Activated CD4-positive, alpha-beta memory T cell treated with anti-CD3 and anti-CD28 coated beads for 36 hours (primary cell): ENCODE measurements at places on chromosomes 4 and X. TPM values are rescaled to one million over a fixed set of nuclear protein-coding genes. Genes with fewer than 3 reads are reported as not detected.
A peak's percentile ranks its signal among the peaks of the same experiment; 100 is the strongest.

- no peak for DNase-seq
These were observed 5.8 kb downstream of the TAFAZZIN start for GRCh38 chrX:154417157-154417556.

- no peak for DNase-seq
These were observed 831.2 kb downstream of the CCSER1 start for GRCh38 chr4:90958256-90958895.

DNA sequence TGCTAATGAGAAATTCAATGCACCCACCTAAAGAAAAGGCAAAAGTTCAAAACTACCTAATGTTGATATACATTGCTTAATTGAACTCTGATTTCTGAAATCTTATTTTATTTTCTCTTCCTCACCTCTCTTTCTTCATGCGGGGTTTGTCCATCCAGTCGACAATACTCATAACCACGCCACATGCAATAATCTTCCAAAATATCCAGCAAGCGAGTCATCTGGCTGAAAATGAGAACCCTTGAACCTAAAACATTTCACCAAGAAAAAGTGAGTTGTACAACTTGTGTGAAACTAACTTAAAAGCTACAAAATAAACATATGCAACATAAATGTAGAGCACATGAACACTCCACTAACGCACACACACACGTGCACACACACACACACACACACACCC is 26.7 kb downstream of the SMARCA1 start:
- no peak for DNase-seq

DNA sequence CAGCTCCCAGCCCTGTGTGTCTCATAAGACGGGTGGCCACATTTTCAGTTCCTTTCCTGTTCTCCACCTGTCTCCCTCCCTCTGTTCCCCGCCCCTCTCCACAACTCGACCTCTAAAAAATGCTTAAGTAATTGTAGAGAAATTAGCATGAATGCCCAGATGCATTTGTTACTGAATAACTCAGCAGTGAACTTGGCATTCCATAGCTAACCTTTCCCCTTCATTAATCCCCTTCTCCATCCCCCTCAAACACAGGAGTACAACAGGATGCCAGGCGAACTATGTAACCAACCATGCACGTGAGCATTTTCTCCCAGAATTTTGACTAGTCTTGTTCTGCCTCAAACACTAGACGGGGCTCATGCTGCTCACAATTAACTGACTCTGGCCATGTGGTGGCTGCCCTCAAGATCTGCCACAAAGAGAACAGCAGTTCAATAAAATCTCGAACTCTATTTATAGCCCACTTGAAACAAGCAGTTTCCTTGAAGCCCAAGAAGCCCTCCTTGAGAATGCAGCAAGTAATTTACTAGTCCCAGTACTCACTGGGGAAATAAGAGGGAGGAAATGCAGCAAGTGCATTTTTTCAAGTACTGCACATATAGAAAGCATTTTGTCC is 351.2 kb downstream of the ARHGAP24 start:
- no peak for DNase-seq

- no peak for DNase-seq
These were observed 10.6 kb downstream of the MSN start for GRCh38 chrX:65677954-65678469.

GRCh38 chr4:99887837-99888236 is 6.4 kb downstream of the LAMTOR3 start:
- no peak for DNase-seq

GRCh38 chrX:132821974-132822633 is 136.3 kb downstream of the HS6ST2 start:
- no peak for DNase-seq

GRCh38 chrX:108304210-108304609 is 134.0 kb downstream of the COL4A6 start:
- DNase-seq = no peak

- no peak for DNase-seq
These were observed 33.5 kb upstream of the GPR78 start for GRCh38 chr4:8546766-8547107.

DNA sequence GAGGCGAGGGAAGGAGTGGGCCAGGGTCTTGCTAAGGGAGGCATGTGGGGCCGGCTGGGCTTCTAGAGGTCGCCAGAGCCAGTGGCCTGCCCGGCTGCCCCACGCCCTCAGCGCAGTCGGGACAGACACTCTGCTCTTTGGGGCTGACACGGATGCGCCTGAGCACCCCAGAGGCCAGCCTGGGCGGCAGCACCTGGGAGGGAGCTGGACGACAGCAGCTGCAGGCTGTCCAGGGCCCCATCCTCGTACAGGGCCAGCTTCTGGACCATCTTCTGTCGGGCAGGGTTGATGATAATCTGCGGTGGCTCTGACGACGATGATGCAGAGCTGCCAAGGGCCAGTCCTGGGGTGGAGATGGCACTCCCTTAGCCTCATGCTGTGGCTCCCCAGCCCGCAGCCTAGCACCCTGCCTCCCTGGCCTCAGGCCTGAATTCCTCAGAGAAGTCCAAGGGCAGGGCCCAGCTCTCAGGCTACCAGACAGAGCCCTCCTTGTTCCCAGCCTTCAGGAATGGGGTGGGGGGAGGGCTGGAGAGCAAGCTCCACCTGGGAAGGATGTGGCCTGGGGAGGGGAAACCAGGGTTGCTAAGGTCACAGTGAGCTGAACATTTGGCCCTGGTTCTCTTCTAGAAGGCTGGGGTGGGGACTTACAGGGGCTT is 7.2 kb downstream of the IRAK1 start:
- DNase-seq = no peak

- no peak for DNase-seq
These were observed 142.0 kb upstream of the TEX13D start for GRCh38 chrX:124190440-124190839.

DNA sequence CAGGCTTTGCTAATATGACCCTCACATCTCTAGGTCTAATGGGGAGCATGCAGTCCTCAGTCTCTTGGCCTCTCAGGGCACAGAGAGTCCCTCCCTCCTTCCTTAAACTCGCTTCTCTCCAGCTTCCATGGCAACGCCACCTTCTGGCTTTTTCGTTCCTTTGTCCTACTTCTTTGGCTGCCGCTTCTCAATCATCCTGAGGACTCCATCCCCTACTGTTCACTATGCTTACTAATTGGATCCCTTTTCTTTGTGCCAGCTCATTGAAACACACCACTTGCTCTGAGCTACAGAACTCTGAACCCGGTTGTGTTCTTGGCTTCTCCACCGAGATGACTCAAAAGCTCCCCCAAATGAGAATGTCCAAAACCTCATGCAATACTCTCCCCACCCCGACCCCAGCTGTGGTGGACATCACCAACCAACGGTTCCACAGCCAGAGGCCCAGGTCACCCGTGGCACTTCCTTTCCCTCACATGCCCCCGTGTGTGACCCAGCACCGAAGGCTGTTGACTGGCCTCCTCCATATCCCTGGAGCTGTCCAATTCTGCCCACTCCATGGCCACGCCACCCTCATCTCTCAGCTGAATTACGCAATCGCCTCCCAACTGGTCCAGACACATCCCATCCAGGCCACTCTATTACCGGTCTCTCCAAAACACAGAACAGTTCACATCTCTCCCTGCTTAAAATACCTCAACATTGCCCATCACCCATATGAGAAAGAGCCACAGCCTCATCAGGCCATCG is 34.7 kb downstream of the CRMP1 start:
- no peak for DNase-seq

GRCh38 chrX:5117816-5118215 is 1110.9 kb downstream of the NLGN4X start:
- DNase-seq = no peak

GRCh38 chrX:143873343-143873742 is 10.5 kb upstream of the UBE2NL start:
- DNase-seq = no peak

DNA sequence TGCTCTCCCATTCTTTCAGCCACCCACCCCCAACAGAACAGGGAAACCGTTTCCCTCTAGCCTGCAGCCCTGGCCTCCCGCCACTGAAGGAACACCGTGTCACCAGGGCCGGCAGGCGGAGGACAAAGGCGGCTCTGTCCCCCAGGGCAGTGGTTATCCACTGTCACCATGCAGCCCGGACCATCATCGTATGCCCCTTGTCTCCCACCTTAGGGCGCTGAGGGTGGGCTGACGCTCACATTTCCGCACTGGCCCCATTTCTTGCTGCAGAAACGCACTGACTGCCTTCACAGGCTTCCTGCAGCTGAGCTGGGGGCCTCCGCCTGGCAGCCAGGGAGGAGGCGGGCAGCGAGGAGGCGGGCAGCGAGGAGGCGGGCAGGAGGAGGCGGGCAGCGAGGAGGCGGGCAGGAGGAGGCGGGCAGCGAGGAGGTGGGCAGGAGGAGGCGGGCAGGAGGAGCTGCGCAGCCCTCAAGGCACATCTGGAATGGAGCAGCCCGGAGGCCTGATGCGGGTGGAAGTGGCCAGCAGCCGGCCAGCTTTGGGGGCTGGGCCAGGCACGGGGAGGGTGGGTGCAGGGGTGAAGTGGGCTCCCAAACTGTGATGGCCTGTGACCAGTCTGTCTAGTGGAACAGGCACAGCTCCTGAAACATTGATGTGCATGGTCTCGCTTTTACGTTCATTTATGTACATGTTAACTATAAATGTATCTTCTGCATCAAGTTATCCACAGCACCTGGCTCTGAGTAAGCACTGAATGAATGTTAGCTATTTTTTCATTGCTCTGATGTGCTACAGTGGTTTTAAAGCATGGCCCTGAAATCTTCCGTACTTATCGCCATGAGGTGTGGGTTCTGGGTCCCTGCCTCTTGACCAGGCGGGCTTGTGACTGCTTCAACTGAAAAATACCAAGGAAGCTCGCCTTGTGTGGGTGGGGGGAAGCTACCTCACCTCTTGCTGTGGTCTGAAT is 20.6 kb upstream of the KIAA0232 start:
- no peak for DNase-seq

- DNase-seq = no peak
These were observed 899.3 kb downstream of the STIM2 start for GRCh38 chr4:27759611-27760575.

DNA sequence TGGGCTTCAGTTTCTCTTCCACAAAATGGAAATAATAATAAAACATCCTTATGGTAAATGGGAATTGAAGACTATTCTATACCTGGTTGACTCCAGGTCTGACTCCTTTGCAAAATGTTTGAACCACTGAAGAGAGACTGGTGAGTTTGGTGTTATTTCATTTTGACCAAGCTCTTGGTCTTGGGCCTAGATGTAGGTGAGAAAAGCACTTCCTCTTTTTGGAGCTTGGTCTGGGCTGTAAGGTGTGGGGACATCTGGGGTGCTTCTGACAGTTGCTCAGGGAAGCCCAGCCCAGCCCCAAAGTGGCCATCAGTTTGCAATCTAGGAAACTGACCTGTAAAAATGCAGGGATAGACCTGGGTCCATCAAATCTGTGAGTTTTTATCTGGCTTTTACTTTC is 26.8 kb upstream of the SOD3 start:
- no peak for DNase-seq

GRCh38 chr4:127134490-127134889 is 498.3 kb upstream of the INTU start:
- DNase-seq = no peak

DNA sequence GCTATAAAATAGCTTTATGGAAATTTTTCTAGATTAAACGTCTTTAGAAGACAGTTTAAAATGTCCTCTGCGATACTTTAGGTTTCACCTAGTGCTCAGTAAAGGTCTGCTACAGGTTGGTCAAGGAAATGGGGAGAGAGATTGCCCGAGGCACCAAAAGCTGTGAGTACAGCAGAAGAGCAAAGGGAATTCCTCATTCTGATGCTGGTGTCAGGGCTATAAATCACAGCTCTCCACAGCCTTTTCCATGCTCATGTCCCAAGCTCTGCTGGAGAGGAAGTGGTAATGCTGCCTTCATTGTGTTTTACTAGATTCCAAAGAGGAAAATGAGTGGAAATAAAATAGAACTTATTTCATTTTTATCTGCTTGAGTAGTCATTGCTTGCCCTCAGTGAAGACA is 2060.4 kb downstream of the ARAP2 start:
- no peak for DNase-seq

DNA sequence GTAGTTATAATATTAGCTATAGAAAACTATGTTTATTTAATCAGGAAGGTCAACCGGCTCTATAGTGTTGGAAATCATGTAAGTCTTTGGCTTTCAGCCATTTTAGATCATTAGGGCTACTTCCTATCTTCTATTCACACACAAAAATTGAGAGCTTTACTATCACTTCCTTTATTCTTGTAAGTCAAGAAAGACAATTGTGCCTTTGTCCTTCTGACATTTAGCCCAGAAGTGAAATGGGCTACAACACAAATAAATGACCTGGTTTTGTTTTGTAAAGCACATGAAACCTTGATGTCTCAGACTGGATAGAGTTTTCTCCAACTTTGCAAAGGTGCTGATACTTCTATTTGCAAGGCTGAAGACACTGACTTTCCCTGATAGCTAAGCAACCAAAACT is 122.4 kb upstream of the ACSL4 start:
- no peak for DNase-seq

- peak; percentile 43 for DNase-seq
These were observed 30.7 kb downstream of the ARHGEF9 start for GRCh38 chrX:63754136-63754859.

GRCh38 chr4:176540814-176541213 is 221.0 kb downstream of the SPCS3 start:
- no peak for DNase-seq

The GPM6B gene
- not detected for total RNA-seq

The POU4F2 gene
- not detected for total RNA-seq

The S100G gene
- total RNA-seq = not detected

The GPC4 gene
- total RNA-seq = not detected

The SPIN2A gene
- 0.48 TPM for total RNA-seq

The RASSF6 gene
- not detected for total RNA-seq

The TGIF2LX gene
- not detected for total RNA-seq

The CAPN6 gene
- total RNA-seq = not detected

The GABRQ gene
- total RNA-seq = not detected

The MAGED4B gene
- 2.0 TPM for total RNA-seq

The PIGA gene
- 36.7 TPM for total RNA-seq

The KCND1 gene
- total RNA-seq = 2.5 TPM
